Activated CD4-positive, alpha-beta T cell treated with anti-CD3 and anti-CD28 coated beads for 24 hours (primary cell): ENCODE measurements at places on chromosomes 13 and 19.

DNA sequence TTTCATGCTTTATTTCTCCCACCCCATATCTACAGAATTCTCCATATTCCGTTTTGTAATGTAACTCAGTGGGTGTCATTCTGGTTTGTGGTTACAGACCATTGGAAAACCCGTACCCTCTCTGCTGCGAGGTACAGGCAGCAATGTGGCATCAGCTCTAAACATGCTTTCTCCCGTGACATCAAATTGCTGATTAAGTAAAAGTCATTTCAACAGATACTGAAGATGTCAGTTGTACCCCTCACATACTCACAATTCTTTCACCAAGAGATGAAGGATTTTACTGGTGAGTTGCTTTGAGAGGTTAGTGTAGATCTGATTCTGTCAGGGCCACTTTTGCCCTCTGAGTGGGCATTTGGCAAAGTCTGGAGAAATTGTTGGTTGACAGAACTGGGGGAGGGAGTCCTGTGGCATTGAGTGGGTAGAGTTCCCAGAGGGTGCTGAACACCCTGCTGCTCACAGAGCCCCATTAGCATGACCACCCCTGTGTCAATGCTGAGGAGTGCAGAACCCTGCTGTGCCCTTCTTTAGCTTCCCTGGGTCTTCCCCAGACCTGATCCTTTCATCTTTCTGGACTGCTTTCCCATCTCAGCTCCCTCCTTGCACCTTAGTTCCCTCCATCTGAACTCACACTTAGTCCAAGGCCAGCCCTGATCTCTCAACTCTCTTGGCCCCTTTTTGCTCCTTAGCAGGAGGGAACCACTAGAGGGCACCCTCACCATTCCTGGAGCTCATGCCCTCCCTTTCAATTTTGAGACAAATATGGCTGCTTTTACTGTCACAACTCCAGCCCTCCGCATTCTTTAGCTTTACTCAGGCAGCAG, 39.9 kb upstream of the CEACAM8 start:
- DNase-seq, result peak; percentile 16

GRCh38 chr13:23349161-23349897, 84.2 kb downstream of the SACS start:
- no peak for DNase-seq

- no peak for DNase-seq
These were observed 3.8 kb downstream of the RAB8A start for GRCh38 chr19:16115301-16116039.

- DNase-seq, result no peak
These were observed 91.1 kb downstream of the RNASEH2B start for GRCh38 chr13:51000571-51001260.

DNA sequence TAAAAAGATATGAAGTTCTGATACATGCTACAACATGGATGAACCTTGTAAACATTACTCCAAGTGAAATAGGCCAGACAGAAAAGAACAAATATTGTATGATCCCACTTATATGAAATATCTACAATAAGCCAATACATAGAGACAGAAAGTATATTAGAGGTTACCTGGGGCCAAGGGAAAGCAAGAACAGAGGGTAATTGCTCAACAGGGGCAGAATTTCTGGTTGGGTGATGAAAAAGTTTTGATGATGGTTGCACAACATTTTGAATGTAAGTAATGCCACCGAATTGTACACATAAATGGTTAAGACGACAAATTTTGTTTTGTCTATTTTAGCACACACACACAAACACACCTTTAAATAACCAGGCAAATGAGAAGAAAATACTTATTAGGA, 268.4 kb downstream of the FOXO1 start:
- DNase-seq, result no peak

GRCh38 chr19:15303105-15303780, 29.1 kb downstream of the BRD4 start:
- no peak for DNase-seq

DNA sequence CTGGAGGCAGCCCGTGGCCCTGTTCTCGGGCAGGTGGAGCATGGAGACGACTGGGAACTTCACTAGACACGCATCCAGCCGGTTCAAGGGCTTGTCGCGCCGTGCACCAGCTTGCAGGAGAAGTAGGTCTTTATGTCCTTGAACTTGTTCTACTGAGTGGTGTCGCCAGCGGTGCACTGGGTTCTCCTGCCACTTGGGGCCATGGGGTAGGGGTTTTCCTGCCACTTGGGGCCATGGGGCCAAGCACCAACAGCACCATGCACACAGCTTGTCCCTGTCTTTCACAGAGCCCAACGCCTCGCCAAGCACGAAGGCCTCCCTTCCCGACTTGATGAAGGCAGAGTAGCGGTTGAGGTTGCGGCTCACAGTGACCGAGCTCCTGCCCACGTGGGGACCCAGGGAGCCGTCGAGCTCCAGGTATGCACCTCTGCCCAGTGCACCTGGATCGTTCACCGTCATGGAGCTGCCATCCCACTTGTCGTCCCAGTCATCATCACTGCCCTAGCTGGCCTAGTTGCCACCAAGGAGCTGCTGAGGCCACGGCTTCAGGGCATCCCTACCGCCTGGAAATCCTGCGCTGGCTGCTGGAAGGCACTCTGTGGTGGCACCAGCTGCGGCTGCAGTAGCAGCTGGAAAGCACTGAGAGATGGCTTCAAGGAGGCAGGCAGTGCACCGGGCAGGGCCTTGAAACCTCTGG, 40.5 kb upstream of the TPM4 start:
- DNase-seq, result no peak

- no peak for DNase-seq
These were observed 752.5 kb upstream of the SLITRK5 start for GRCh38 chr13:86918682-86919081.

DNA sequence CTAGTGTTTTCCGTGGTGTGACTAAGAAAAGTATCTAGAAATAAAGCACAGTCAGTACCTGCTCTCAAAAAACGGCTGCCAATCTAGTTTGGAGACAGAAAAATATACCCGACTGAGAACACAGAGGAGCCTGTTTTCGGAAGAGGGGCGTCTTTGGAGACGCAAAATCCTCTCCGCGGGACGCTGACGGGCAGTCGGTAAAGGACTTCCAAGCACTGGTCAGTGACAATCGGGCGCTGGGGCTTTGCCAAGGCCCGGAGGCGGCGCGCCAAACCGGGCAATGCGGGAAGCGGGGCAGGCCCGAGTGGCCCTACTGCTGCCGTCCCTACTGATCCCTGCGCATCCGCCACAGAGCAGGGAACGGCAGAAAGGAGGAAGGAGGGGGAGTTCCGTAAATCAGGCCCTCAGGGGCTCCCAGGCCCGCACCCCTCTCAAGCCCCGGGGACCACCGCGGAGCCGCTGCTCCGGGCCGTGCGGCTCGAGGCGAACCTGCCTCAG, 588 bp upstream of the DPY19L3 start:
- no peak for DNase-seq

DNA sequence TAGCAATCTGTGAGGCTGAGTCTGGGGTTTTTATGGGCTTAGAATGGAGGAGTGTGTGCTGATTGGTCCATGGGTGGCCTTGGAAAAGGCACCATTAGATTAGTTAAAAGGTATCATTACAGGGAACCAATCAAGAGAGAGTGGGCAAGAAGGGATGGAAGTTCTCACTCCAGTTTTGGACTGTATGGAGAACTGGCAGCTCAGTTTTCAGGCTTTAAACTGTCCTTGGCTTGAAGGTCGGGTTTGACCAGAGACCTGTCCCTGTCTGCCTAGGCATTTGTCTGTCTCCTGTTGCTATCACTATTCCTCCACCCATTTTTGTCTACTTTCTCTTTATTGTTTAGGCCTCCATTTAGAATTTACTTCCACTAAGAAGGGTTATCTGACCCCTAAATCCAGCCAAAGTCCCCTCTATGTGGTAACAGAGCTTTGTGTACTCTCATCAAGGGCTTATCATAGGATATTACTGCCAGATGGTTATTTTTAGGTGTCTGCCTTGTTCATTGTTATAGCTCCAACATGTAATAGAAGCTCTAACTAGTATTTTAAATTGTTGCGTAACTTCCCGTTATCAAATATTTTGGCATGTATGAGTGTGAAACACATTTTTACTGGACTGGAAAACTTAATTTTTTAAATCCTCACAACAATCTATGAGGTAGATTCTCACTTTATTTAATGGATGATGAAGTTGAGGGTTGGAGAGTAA, 133.3 kb upstream of the SLC10A2 start:
- DNase-seq, result no peak

GRCh38 chr19:19171821-19172532, 1.9 kb upstream of the MEF2B start:
- DNase-seq, result no peak

GRCh38 chr13:111907341-111907880, 159.5 kb upstream of the SOX1 start:
- no peak for DNase-seq
